GM12878 (cell line): ENCODE measurements at places on chromosomes 7 and 10. TPM values are rescaled to one million over a fixed set of nuclear protein-coding genes. Genes with fewer than 3 reads are reported as not detected.

- DNase-seq, result no peak
- no peaks in the 10 kb centered on the region for H3K4me1 ChIP-seq
- H3K36me3 ChIP-seq, result no peaks in the 10 kb centered on the region
- H3K27ac ChIP-seq, result no peak overlapping the region
- no peak overlapping the region for H3K4me3 ChIP-seq
- H3K27me3 ChIP-seq, result no peaks in the 10 kb centered on the region; the same call in none of the 2 replicates
Measured at GRCh38 chr10:101097881-101098280, 33.2 kb upstream of the TLX1 start.

HTRA1 gene
- 0.10 and 0.13 TPM in 2 replicates for polyA plus RNA-seq

SSC4D gene
- 0.79 and 0.99 TPM in 2 replicates for polyA plus RNA-seq

FBXO24 gene
- polyA plus RNA-seq, result 0.19 and 0.38 TPM in 2 replicates

BTBD16 gene
- polyA plus RNA-seq, result not detected in 2 replicates

DNA sequence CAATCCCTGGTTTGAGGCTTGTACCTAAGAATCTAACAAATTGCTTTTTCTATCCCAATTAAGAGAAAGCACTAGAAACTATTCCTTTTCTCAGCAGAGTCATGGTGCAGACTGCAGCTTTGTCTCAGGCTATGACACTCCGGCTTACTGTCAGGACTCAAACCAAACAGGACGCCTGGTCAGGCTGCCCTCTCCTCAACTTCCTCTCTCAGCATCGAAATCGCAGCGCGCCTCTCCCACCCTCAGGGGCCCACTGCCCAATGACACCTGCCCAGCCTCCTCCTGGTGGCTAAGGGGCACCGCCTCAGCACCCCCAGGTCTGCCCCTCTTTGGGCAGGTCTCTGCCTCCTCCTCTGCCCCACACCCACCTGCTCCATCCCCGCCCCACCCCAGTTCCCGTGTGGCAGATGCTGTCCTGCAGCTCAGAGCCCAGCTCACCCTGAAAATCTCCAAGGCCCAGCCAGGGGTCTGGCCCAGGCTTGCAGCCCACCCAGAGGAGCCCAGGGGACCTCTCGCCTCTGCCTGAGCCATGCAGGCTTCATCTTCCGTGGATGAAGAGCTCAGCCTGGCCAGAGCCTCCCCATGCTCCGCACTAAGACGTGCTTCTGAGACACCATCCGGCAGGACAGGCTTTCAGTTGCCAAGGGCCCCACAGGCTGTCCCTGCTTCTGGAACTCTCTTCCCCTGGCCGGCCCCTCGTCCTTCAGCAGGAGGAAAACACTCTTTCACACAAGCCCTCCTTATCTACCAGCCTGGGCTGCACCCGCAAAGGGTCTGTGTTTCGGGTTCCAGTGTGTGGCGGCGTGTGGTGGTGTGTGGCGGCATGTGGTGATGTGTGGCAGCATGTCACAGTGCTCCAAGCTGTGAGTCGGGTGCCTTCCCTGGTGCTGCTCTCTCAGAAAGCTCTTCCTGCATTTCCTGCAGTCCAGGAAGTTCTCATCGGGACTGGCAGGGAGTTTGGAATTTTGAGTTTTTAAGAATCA lies 16.4 kb upstream of the PTPRN2 start:
- peak overlapping the region; percentile 18; the same call in 1 of the 2 replicates for H3K27ac ChIP-seq
- no peak for DNase-seq
- H3K4me1 ChIP-seq, result peaks cover 24% of the 10 kb centered on the region
- no peaks in the 10 kb centered on the region for H3K27me3 ChIP-seq

ZPBP gene
- polyA plus RNA-seq, result 0.28 TPM in 1 of 2 replicates, not detected in the other

GRCh38 chr10:131972474-131973071 lies 9.2 kb downstream of the BNIP3 start:
- H3K27ac ChIP-seq, result no peak overlapping the region
- no peaks in the 10 kb centered on the region for H3K27me3 ChIP-seq
- H3K4me1 ChIP-seq, result peaks cover 7% of the 10 kb centered on the region
- DNase-seq, result no peak
- H3K36me3 ChIP-seq, result peaks cover 39% of the 10 kb centered on the region
